Stimulated activated CD4-positive, alpha-beta T cell treated with anti-CD3 and anti-CD28 coated beads, TNF-alpha, amount 100 ng/mL, for 24 hours (primary cell): ENCODE measurements at places on chromosomes 2 and 18.

DNA sequence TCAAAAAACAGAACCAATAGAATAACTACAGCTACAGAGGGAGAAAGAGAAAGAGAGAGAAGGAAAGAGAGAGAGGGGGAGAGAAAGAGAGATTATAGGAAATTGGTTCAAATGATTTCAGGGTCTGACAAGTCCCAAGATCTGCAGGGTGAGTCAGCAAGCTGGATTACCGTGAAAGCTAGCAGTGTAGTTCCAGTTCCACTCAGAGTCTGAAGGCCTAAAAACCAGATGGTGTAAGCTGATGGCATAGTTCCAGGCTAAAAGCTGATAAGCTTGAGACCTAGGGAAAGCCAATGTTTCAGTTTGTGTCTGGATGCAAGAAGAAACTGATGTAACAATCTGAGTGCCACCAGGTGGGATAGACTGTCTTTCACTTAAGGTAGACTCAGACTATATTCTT, 397.7 kb downstream of the TRIB2 start:
- no peak for DNase-seq

DNA sequence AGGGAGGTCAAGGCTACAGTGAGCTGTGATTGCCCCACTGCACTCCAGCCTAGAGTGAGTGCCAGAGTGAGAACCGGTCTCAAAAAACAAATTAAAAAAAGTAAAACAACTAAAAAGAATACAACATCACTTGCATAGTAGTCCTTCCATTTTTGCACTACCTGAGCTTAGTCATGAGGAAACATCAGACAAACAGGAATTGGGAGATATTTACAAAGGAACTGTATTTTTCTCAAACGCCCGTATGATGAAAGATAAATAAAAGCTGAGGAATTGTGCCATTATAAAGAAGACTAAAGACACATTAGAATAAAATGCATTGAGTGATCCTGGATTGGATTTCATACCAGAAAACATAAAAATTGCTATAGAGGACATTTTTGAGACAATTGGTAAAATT, 50.0 kb upstream of the ATP8B1 start:
- DNase-seq, result no peak

DNA sequence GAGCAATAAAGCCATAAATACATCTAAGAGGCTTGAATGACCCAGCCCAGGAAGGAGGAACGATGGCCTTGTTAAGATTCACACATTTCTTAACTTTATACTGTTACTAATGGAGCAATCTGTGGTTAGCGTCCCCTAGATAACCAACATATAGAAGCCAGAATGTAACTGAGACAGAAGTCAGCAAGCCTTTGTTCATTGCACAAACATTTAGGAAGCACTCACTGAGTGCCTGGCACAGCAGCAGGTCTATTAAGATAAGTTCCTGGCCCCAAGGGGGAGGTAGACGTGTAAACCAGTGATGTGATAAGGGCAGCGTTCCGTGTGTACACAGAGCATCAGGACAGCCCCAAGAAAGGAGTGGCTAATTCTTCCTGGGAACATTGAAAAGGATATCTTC, 63.6 kb upstream of the ATL2 start:
- DNase-seq, result no peak

DNA sequence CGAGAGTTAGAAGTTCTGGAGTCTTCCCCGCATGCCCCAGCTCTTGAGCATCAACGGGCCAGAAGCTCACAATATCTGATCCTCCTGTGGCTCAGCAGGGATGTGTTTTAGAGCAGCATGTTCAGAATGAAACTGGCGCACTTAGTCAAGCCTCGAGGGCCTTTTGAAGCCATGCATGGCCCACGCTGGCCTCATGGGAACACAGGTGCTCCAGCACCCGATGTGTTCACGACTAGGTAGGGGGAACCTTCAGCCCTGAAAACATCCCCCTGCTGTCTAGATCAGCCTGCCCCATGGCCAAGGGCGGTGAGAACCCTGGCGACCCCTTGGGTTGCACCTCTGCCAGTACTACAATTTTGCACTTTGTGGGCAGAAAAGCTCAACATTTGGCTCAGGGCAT, 32.8 kb downstream of the MSH6 start:
- no peak for DNase-seq

DNA sequence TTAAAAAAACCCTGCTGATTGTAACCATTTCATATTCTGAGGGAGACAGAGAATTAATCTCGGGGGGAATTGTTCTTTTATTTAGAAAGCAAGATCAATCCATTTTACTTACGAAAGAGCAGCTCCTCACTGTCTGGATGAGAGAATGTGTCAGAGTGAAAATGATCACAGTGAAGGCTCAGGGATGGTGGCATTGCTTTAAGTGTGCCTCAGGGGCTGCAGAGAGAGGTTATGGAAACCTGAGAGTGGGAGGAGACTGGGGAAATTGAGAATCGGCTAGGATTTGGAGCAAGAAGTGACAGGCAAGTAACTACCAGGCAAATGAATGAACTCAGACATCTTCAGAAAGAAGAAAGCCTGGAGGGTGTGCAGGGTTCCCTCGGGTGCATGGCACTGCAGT, 34.2 kb downstream of the MRPL35 start:
- no peak for DNase-seq

DNA sequence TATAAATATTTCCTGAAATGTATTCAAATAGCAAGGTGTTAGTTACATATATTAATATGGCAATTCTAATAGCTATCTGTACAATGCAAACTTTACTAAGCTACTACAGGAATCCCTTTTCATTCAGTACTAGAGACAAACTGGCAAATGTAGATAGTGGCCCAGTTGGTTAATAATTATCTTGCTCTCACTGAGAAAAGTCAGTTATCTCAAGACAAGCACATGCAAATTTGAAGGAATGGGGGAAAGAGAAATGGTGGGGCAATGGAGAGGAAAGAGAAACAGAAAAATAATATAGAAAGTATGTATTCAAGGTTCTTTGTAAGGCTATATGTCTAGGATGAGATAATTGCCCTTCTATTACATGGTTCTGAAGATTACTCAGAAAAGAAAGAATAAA, 280.0 kb downstream of the FIGN start:
- DNase-seq, result no peak

- DNase-seq, result no peak
These were observed 9.7 kb downstream of the SIGLEC15 start for GRCh38 chr18:45835057-45835636.

DNA sequence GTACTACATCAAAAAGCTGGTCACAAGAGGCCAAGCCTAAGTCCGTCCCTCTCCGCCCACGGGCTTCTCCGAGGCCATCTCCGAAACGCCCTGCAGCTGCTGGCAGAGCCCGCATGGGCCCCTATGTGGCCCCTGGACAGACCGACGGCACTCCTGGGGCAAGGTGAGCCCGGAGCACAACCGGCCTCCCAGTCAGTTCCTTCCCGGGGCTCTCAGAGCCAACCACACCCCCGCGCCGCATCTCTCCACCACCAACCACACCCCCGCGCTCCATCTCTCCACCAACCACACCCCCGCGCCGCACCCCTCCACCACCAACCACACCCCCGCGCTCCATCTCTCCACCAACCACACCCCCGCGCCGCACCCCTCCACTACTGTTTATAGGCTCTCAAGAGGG, 93.5 kb downstream of the ZNF516 start:
- no peak for DNase-seq

DNA sequence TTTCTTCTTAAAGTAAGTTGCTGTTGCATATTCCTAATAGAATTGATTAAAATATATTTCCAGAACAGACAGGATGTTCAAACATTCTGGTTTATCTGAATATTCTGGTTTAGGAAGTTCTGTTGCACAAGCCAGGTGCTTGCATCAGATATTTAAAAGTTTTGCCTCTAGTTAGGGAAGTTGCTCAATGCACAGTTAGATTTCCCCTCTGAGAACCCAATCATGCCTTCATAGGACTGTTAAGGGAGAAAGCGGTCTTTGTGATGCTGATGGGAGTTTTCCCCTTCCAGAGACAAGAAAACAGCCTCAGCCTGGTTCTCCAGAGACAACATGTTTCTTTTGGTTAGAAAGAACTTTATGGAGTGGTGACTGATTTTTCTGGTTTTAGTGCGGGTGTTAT, 65.6 kb upstream of the REV1 start:
- no peak for DNase-seq

DNA sequence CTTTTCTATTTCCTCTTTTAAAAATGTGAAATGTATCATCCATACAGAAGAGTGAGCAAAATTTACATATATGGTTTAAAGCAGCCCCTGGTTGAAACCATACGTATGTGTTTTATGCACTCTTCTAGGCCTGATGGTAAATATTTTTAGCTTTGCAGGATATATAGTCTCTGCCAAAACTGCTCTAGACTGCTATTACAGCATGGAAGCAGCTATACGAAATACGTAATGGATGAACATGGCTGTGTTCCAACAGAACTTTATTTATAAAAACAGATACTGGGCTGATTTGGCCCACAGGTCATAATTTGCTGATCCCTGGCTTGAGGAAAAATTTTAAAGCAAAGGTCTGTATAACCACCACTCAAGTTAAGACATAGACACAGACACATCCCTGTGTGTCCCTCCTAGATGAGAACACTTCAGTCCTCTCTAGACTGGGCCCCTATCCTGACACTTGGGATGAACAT, 42.5 kb upstream of the ATP8B1 start:
- no peak for DNase-seq

DNA sequence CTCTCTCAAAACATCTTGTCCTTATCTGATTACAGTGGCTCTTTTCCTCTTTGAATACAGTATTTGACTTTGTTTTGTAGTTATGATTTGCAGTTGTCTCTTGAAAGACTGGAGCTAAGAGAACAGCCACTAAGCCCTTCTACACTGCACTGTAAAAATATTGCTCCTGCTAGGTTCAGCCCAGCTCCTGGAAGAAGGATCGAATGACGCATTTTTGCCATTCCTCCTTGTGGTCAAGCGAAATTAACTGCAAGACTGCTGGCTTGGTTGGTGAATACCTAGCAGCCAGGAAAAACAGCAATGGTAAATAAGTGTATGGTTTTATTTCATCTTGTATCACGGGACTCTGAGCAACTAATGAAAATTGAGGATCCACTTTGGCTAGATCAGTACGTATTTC, 407.8 kb upstream of the CDH2 start:
- no peak for DNase-seq

DNA sequence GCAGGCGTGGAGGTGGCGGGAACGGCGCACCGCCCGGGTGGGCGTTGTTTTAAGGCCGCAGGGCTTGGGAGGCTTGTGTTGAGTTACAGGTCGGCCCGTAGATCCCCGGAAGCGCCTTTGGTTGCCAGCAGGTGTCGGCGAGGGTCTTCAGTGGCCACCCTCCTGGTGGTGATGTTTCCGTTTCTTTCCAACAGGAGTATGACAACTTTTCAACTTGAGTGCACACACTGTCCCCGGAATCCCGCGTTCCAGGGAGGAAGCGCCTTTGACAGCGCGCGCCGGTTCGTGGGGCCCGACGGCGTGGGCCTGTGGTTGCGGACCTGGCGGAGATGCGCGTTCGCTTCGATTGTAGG, 1.0 kb upstream of the HDAC4 start:
- DNase-seq, result no peak

DNA sequence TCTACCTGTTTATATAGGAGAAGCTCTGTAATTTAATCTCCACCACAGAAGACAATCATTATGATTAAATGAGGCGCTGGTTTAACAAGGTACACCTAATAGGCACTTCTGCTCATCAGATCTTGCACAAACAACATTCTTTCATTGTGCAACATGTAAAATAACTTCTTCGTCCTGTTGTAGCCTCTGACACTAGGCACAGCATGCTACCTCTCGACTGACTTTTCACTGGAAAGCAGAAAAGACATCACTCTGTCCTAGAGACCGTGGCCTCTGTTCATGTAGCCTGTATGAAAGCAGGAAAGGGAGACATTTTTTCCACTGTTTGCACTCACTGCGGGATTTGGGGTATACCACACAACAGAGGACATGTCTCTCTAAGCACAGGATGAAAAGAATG, 316.5 kb downstream of the IRS1 start:
- DNase-seq, result no peak

DNA sequence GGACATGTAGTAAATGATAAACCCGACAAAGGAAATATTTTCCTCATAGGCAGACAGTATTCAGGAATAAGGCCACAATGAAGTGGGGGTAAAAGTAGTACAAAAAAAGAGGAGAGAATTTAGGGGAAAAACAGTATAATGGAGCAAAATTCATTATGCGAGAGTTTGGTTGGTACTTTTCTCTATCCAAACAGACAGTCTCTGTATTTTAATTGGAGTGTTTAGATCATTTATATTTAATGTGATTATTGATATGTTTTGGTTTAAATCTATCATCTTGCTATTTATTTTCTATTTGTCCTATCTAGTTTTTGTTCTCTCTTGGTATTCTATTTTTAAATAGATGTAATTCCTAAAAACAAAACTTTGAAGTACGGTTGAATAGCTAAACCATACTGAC, 170.3 kb upstream of the SP5 start:
- no peak for DNase-seq

DNA sequence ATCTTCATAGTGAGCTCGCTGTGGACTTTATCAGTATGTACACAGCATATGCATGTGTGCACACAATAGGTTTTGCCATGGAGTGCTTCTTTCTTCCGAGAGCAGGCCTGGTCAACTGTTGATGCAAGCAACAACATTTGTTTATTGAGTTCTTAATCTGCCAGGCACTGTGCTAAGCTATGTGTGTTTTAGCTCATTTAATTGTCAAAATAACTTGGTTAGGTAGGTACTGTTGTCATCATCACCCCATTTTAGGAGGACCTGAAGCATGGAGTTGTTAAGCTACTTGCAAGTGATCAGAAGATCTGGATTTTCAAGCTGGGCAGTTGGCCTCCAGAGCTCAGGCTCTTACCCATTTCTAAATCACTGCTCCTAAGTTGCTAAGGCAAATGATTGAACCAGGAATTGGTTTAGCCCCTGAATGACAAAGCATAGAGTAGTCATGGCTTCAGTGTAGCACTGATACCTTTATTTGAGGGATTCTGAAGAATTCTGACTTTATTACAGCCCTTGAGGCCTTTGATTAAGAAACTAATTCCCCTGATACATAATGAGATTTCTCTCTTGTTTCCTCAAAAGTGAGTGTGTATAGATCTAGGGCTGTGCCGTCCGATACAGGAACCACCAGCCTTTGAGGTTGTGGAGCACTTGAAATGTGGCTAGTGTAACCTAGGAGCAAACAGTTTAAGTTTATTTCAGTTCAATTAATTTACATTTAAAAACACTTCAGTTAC, 132.9 kb downstream of the FMNL2 start:
- no peak for DNase-seq

- DNase-seq, result no peak
These were observed 499.8 kb upstream of the GCFC2 start for GRCh38 chr2:76210551-76210950.

- no peak for DNase-seq
These were observed 701.6 kb downstream of the SATB2 start for GRCh38 chr2:198756166-198756565.
